Activated CD4-positive, alpha-beta T cell treated with anti-CD3 and anti-CD28 coated beads, Interleukin-2, amount 50 U/mL, for 16 hours (primary cell): ENCODE measurements at places on chromosomes 2 and 18.

- no peak for DNase-seq
Measured at GRCh38 chr2:155965415-155966063, 367.0 kb downstream of the NR4A2 start.

GRCh38 chr18:50820901-50821520, 1.2 kb upstream of the MRO start:
- no peak for DNase-seq

DNA sequence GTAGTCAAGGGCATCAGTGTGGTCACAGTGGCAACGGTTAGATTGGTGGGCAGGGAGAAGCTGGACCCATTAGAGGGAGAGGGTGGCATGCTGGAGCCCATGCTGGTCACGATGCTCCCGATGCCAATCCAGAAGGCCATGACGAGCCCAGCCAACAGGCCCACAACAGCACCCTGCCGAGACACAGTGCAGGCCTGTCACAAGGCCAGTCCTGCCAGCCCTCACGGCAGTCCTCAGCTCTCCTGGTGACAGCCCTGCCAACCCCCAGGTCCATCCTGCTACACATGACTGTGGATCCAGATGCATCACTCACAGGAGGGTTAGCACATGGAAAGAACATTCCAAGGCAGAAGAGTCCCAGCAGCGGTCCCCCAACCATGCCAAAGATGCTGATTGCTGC, 10.2 kb upstream of the ATRAID start:
- no peak for DNase-seq

DNA sequence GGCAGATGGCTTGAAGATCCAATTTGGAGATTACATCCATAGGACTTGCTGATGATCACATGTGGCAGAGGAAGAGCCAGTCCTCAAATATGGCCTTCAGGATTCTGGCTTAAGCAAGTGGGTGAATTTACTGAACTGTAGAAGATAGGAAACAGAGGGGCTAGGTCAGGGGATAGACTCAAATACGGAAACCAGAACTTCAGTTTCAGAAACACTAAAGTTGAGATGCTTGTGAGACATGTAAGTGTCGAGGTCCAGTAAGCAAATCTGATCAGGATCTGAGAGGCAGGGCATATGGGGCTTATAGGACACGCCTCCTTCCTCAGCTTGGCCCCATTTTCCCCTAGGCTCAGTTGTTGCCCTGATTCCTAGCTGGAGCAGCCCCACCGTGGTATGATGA, 107.7 kb downstream of the LBH start:
- no peak for DNase-seq

- DNase-seq: no peak
Measured at GRCh38 chr2:54149638-54150441, 34.4 kb downstream of the ACYP2 start.

GRCh38 chr2:145592361-145592760, 1072.4 kb upstream of the ZEB2 start:
- DNase-seq: no peak

GRCh38 chr2:120886534-120887319, 151.1 kb downstream of the GLI2 start:
- DNase-seq: no peak

GRCh38 chr2:45855374-45855773, 203.9 kb downstream of the PRKCE start:
- DNase-seq: no peak
